ENCODE measurements at places on chromosomes 12 and 14. TPM values are rescaled to one million over a fixed set of nuclear protein-coding genes. Genes with fewer than 3 reads are reported as not detected.

DNA sequence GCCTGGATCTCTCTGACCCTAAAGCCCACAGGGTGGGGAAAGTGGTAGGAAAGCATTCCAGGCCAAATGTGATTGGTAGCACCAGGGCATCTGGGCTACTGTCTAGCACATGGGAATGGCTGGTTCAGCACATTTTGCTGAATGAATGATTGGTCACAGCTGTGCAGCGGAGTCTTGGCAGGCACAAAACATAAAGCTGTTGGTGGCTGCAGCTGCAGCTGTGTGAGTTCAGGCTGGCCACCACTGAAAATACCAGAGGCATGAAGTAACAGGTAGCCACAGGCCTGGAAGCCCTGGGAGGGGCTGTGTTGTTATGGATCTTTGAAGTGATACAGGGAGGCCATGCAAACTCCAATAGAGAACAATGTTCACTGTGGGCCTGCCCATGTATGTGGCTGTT lies 72.7 kb downstream of the MYRFL start:
- no peaks in the 10 kb centered on the region for H3K36me3 ChIP-seq
- H3K27me3 ChIP-seq: no peaks in the 10 kb centered on the region

DNA sequence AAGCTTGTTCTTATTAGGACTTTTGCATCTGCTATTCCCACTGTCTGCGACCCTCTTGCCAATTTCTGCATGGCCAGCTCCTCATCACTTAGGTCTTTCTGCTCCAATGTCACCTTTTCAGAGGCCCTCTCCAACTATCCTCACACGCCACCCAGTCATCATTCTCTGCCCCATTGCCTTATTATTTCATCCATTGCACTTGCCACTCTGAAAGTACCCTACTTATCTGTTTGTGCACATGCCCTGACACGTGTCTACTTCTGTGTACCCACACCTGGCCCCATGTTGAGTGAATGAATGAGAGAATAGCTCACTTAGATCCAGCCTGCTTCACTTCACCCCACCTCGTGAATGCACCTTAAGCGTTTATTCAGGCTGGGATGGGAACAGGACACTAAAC lies 218.7 kb upstream of the TBX3 start:
- H3K4me3 ChIP-seq: no peak overlapping the region
- no peaks in the 10 kb centered on the region for H3K36me3 ChIP-seq
- no peak overlapping the region for H3K27ac ChIP-seq
- H3K27me3 ChIP-seq: no peaks in the 10 kb centered on the region
- no peaks in the 10 kb centered on the region for H3K4me1 ChIP-seq

DNA sequence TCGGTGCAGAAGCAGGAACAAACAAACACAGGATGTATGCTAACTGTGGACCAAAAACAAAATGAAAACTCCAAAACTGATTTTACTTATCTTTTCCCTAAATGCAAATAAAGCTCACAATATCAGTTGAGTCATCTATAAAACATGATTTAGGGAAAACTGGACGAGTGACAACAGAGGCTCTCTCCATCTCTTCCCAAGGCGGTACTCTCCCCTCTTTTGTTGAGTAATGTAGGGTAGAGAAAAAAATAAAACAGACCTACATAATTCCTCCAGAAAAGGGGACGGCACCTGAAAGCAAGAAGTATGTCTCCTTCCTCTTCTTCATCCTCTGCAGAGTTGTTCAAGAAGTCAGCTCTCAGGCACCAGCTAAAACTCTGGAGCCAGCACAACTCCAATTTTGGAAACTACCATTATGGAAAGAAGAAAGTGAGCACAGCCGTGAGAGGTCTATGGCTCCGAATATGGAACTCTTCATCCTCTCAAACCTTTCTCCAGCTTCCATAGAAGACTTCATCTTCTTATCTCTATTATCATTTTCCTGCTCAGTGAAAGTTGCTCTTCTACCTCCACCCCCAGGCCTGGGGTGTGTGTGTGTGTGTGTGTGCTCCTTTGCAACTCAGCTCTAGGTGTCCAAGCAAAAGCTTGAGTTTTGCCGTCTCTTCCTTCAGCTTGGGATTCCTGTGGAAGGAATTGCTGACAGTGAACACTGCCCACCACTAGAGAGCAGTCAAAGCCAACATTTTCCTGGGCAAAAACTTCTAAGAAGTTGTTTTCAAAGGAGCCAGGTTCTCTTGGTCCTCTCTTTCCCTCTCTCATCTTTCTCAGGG lies 155.4 kb downstream of the DIO2 start:
- H3K4me3 ChIP-seq: no peak overlapping the region
- DNase-seq: no peak
- no peaks in the 10 kb centered on the region for H3K27me3 ChIP-seq
- no peaks in the 10 kb centered on the region for H3K36me3 ChIP-seq
- H3K27ac ChIP-seq: no peak overlapping the region

- no peaks in the 10 kb centered on the region for H3K36me3 ChIP-seq
- no peak overlapping the region for H3K27ac ChIP-seq
- no peaks in the 10 kb centered on the region for H3K27me3 ChIP-seq
- no peak overlapping the region for H3K4me3 ChIP-seq
- no peak for DNase-seq
Observed at GRCh38 chr12:26231921-26232320, 36.5 kb downstream of the SSPN start.

Gene TAS2R8
- not detected for total RNA-seq

Gene FAM234B
- total RNA-seq: 3.4 TPM

DNA sequence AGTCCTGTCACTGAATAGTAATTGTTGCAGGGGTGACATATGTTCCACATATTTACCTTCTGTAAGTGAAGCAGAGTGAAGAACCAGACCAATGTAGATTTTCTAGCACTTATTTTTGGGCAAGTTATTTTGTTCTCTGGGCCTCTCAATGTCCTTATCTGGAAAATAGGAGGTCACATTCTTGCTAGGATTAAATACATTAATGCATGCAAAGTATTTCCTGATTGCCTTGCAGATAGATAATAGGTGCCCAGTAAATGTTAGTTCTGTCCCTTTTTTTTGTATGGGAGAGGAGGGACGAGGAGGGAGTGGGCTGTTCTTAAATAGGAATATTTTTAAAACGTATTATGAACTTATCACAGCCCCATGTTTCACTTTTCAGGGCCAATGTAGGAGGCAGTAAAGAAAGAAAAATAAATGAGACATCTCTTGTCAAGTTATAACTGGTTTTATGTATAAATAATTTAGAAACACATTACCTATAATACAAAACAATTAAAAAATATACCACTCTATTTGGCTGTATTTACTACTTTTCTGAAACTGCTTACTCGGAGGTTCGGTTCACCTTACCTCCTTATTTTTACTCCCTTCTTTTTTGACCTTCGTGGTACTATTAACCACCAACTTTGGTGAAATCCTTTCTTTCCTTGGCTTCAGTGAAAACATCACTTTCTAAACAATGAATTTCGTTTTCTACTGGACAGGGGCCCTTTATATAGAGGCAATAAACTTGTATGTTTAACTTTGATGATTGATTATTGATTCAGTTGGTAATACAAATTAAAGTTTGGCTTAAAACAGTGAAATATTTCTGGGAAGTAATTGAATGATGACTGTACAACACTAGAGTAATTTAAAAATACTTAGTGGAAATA lies 41.9 kb downstream of the DIP2B start:
- H3K27me3 ChIP-seq: no peaks in the 10 kb centered on the region
- no peak overlapping the region for H3K27ac ChIP-seq
- peaks cover 4% of the 10 kb centered on the region for H3K4me1 ChIP-seq
- H3K36me3 ChIP-seq: no peaks in the 10 kb centered on the region
- no peak for DNase-seq
- no peak overlapping the region for H3K4me3 ChIP-seq

GRCh38 chr12:26937443-26937862 lies 328 bp downstream of the INTS13 start:
- no peaks in the 10 kb centered on the region for H3K27me3 ChIP-seq
- no peak for DNase-seq
- H3K36me3 ChIP-seq: no peaks in the 10 kb centered on the region
- peaks cover 56% of the 10 kb centered on the region for H3K4me1 ChIP-seq
- peak overlapping the region; percentile 98 for H3K27ac ChIP-seq
- H3K4me3 ChIP-seq: peak overlapping the region; percentile 82

DNA sequence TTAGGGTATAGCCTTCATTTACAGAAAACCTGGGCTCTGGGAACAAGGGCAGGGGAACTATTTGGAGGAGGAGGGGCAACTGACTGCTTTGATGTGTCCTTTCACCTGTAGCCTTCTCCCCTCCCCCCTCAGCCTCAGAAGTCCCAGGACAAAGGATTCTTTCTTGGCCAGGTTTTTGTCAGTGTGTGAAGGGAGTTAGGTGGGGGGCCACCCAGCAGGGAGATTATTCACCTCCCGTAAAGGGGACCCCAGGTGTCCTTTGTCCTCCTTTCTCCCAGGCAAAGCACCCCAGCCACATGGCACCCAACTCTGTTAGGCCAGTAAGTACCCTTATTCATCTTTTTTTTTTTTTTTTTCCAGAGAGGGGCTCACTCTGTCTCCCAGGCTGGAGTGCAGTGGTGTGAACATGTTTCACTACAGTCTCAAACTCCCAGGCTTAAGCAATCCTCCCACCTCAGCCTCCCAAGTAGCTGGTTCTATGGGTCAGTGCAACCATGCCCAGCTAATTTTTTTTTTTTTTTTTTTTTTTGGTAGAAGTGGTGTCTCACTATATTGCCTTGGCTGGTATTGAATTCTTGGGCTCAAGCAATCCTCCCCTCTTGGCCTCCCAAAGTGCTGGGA lies 723 bp upstream of the NFE2 start:
- no peaks in the 10 kb centered on the region for H3K36me3 ChIP-seq
- H3K27ac ChIP-seq: peak overlapping the region; percentile 76
- no peak overlapping the region for H3K4me3 ChIP-seq
- peaks cover 8% of the 10 kb centered on the region for H3K27me3 ChIP-seq
- H3K4me1 ChIP-seq: peaks cover 8% of the 10 kb centered on the region
- DNase-seq: no peak

DNA sequence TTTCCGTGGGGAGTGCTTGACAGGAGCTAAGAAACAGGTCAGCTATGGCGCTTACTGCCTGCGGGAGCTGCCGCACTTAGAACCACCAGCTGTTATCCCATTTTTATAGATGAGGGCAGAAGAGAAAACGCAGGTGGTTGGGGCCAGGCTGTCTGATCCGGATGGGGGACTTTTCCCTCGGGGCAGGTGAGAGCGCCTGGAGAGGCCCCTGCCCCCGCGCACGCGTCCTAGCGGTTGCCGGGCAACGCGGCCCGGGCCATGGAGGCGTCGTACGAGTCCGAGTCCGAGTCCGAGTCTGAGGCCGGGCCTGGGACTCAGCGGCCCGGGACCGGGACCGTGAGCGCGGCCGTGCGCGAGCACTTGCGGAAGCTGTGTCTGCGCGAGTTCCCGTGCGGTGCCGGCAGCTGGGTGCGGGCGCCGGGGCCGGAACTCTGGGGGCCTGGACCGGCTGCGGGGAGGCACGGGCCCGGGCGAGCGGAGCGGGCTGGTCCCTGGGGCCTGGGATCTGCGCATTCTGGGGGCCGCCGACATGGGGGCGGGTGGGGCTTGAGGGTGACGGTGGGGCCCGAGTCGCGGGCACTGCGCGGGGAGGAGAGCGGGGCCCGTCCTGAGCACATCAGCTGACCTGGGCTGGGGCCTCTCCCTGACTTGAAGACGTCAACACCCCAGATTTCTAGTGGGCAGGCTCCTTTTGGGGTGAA lies at the start of gene LRRC43:
Gene LRRC43, plus strand, starts transcription at position 237 of the 701 bp plus-strand sequence. Its CDS starts 22 bp downstream, at position 259.
- H3K27me3 ChIP-seq: peaks cover 3% of the 10 kb centered on the region
- H3K36me3 ChIP-seq: no peaks in the 10 kb centered on the region
- no peaks in the 10 kb centered on the region for H3K4me1 ChIP-seq
- H3K27ac ChIP-seq: no peak within 1 kb of the TSS
- H3K4me3 ChIP-seq: peak within 1 kb of the TSS; percentile 58
- no peak for DNase-seq

Gene RNFT2
- 2.0 TPM for total RNA-seq
